ENCODE measurements at places on chromosomes 2 and 18.

GRCh38 chr2:128301501-128301966, 17.1 kb downstream of the HS6ST1 start:
- no peak for DNase-seq

DNA sequence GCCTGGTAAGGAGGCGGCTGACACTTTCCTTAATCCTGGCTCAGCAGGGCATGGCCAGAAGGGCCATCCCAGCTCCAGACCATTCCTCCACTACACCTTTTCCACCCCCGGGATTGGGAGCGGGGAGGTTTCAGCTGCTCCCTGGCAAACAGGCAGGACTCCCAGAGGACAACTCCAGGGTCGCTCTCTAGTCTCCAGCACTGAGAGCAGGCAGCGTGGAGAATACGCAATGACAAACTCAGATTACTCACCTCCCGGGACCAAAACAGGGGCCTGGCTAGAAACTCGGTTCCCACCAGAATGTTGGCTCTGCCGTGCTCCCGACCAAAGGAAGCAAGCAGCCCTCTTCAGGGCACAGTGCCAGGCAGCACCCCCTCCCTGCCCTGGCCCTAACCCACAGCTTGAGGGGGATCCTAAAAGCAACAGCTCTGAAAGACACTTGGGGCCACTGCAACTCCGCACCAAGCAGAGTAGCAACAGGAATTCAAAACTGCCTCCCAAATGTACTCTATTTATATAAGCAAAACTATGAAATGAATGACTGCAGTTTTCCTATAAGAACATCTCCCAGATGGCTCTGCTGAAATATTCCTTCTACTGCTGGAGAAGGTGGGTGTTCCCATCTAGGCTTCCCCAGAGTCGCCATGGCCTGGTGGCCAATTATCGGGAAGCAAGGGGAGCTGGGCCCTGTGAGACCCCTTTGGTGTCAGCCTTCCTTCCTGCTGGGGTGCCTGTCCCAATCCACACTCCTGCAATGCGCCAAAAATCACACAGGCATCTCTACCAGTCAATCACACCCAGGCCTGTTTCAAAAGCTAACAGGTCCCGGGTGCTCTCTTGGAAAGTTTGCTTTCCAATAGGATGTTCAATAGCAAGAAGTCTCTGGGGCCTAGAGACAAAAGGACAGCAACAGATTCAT, 61.2 kb upstream of the POMC start:
- DNase-seq = no peak

DNA sequence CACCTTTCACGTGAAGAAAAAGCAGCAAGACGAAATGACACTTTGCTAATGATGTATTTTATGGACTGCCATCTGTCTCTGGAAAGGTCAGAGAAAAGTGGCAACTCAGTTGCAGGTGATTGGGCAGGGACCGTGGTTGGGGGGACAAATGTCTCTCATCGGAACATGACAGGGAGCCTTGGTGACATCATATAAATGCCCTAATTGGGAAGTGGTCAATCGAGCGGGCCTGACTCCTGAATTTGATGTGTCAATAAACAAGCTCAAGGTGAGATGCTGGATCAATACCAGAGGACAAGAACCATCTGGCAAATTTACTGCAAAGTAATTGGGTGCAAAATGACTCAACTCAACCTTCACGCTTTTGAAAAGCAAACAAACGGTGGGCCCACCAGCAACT, 151.9 kb upstream of the SKOR2 start:
- DNase-seq = no peak

DNA sequence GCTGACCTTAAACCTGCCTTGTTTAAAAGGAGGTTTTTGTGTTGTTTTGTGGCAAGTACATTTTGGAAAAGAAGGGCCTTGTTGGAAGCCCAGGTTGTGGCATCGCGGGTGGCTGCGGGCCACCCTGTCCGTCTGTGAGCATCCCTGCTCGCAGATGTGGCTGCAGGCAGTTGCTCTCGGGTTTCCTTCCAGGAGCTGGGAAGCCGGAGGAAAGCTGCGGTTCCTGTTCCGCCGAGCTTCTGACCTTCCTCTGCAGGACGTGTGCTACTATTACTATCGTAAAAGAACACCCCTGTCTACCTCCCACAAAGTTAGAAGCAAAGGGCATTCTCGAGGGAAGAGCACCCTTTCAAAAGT, 766 bp downstream of the MFF start:
- peak; percentile 49 for DNase-seq

GRCh38 chr2:104755026-104755878, 98.7 kb upstream of the POU3F3 start:
- DNase-seq = no peak

DNA sequence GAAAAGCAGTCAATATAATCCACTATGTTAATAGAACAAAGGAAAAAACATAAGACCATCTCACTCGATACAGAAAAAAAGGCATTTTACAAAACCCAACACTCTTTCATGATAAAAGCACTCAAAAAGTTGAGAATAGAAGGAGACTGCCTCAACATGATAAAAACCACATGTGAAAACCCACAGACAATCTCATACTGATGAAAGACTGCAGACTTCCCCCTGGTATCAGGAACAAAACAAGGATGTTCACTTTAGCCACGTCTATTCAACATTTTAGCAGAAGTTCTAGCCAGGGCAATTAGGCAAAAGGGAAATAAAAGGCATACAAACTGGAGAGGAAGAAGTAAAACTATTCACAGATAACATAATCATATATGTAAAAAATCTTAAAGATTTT, 285.9 kb downstream of the EIPR1 start:
- no peak for DNase-seq

- no peak for DNase-seq
These were observed 954.7 kb upstream of the FANCL start for GRCh38 chr2:59195851-59196250.

DNA sequence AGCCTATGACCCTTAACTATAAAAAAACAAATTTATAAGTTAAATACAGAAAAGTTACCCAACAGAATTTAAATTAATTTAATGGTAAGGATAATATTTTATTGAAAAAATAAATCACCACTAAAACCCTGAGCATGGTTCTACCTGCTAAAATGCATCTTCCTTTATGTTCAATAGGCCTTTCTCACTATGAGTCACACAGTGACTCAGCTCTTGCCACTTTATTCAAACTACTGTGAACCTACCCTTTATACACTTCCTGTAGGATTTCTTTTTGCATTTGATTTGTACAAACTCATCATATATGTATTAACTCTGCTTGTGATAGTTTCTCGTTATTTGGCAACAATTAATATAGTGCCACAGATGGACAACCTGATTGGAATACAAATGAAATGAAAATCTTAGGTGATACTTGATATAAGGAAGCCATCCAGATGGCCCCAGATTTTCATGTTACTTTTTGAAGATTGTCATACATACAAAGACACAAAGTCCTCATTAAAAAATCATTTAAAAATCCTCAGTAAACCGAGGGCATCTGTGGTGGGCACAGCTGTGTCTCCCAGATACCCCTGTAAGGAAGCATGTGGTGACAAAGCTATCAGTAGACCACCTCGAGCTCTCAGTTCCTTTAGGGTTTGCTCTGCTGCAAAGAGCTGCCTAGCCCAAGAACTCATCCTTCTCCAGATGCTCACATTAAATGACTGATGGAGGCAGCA, 55.2 kb upstream of the COBLL1 start:
- no peak for DNase-seq

GRCh38 chr2:229553091-229553490, 161.3 kb downstream of the DNER start:
- DNase-seq = no peak

- DNase-seq = peak; percentile 52
These were observed 617 bp downstream of the SRBD1 start for GRCh38 chr2:45610281-45611019.

GRCh38 chr2:9686061-9686460, 55.3 kb upstream of the YWHAQ start:
- DNase-seq = no peak

- no peak for DNase-seq
These were observed 15.9 kb downstream of the ZNF638 start for GRCh38 chr2:71347517-71347916.
